ENCODE measurements at places on chromosomes 13 and 19.

- DNase-seq, result no peak
Measured at GRCh38 chr13:47708386-47708785, 292.7 kb downstream of the SUCLA2 start.

GRCh38 chr19:37980419-37981170, 73.6 kb downstream of the SIPA1L3 start:
- DNase-seq, result no peak

DNA sequence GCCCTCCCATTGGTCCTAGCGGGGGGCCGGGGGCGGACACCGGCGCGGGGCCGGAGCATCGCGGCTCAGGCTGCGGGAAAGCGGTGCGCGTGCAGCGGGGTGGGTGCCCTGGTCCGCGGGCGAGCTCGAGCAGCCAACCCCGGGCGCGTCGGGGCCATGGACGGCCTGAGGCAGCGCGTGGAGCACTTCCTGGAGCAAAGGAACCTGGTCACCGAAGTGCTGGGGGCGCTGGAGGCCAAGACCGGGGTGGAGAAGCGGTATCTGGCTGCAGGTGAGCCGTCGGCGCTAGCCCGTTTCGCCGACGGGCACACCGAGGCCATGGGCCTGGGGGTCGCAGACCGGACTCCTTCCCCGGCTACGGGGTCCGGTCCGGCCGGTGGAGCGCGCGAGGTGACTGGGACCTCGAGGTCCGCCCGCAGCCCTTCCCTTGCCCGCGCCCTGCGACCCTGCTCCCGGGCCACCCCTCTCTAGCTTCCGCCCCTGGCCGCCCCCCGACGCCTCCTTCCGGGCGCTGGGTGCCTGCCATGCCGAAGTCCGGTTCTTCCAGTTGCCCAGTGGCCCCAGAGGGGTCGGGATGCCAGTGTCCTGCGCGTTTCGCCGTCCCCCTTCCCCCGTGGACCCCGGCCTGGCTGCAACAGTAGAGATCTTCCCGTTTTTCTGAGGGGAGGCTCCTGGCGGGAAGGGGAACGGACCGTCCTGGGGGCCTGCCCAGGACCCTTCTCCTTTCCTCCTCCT, at the start of gene REEP6:
Gene REEP6, plus strand, starts transcription at position 68 of the 735 bp plus-strand sequence. Its CDS starts 89 bp downstream, at position 157.
- no peak for DNase-seq

DNA sequence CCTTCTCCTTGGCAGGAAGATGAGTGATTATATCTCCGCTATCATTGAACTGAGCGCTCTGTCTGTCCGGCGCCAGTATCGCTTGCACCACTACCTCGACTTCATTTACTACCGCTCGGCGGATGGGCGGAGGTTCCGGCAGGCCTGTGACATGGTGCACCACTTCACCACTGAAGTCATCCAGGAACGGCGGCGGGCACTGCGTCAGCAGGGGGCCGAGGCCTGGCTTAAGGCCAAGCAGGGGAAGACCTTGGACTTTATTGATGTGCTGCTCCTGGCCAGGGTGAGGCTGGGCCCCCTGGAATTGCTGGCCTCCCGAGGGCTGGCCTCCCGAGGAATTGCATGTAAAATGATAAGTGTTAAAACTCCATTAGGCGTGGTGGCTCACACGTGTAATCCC, 32.1 kb downstream of the CYP4F22 start:
- no peak for DNase-seq

DNA sequence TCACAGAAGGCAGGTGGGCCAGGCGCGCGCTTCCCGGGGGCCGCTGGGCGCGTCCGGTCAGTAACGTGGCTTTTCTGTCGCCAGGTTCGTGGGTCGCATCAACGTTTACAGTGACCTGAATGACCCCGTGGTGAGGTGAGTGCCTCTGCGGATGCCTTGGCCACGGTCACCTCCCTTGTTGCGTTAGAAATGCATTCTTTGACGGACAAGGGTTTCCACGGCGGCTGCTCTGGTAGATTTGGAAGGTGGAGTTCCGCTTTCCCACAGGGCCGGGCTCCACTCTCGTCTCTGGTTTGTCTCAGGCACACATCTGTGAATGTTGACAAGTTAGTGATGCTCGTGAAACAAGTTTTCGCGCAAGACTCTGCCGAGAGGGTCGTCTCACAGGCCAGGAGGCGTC, 130.0 kb downstream of the ATP11A start:
- DNase-seq, result no peak

DNA sequence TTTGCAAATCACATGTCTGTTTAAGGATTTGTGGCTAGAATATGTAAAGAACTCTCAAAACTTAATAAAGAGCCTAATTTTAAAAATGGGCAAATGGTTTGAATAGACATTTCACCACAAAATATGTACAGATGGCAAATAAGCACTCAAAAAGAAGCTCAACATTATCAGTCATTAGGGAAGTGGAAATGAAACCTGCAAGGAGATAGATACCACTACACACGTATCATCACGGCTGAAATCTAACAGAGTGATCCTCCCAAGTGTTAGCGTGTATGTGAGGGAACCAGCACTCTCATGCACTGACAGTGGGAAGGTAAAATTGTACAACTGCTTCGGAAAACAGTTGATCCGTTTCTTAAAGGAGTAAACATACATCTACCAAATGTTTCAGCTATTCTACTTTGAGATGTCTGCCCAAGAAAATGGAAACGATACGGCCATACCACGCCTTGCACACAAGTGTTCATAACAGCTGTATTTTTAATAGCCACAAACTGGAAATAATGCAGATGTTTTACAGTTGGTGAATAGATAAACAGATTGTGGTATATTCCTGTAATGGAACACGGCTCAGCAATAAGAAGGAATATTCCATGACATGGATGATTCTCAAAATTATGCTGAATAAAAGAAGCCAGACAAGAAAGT, 14.5 kb downstream of the ARHGEF7 start:
- DNase-seq, result no peak

DNA sequence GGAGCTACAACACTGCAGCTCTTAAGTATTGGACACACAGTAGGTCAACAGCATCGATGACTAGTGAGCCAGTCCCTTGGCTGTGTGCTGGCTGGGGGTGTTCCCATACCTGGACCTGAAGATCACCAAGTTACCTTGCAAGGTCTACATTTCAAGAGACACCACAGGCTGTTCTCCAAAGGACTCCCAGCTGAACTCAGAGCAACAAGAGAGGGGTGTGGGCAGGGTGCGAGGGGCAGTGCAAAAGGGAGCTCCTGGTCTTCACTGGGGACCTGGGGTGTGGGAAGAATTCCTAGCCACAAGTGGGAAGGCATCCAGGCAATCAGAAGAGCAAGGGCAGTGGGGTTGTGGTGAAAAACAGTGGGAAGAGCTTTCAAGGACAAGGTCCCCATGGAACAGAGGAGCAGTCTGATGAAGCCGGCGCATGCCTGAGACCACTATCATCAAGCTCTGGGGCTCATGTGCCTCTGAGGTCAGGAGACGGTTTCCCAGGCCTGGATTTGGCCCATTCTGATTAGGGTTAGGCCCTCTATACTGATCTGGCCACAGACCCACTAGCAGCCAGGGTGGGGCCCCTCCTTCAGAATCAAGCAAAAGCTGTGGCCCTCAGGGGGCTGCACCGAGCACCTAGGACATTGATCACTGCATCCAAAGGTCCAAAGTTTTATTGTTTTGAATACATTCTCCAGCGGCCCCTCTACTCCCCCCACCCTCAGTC, 4.7 kb upstream of the GSK3A start:
- DNase-seq, result no peak

Measured in CD4-positive, alpha-beta T cell (primary cell).